ENCODE measurements at places on chromosomes 5 and 9.

GRCh38 chr5:79109527-79110492 is 1.8 kb upstream of the BHMT start:
- peak; percentile 44 for DNase-seq

DNA sequence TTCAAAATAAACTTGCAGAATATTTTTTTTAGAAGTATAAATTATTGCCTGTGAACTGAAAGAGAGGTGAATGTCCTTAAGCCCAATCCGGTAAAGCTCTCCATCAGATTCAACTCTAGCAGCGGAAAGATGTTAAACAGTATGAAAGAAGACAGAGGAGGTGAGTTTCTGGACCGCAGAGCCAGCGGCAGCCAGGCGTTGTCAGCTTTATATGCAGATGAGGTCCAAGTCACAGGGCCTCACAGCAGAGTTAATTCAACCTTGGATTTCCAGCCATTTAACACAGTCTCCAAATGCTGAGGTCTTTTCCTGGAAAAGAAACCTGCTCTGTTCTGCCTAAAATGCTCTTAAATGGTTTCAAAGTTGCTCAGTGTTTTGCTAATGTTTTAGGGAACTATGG is 75.5 kb downstream of the OTULIN start:
- DNase-seq = no peak

GRCh38 chr5:53997736-53998627 is 312.4 kb downstream of the ARL15 start:
- DNase-seq = no peak

- peak; percentile 32 for DNase-seq
Observed at GRCh38 chr5:159441441-159441840, 111.2 kb upstream of the IL12B start.

- DNase-seq = no peak
Observed at GRCh38 chr5:178123966-178124925, 6.6 kb upstream of the RMND5B start.

GRCh38 chr9:85639675-85640186 is 102.0 kb downstream of the AGTPBP1 start:
- DNase-seq = no peak

- no peak for DNase-seq
Observed at GRCh38 chr9:98018347-98018746, 35.2 kb downstream of the ANP32B start.

DNA sequence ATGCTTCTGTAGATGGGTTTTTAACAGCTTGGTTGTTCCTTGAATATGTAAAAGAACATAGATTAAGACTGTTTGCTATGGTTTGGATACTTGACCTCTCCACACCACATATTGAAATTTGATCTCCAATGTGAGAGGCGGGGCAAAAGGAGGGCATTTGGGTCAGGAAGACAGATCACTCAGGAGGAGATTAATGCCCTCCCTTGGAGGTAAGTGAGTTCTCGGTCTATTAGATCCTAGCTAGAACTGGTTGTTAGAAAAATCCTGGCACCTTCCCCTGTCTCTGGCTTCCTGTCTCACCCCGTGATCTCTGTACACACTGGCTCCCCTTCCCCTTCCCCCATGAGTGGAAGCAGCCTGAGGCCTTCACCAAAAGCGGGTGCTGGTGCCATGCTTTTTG is 281.1 kb upstream of the ANKRD55 start:
- DNase-seq = peak; percentile 27

GRCh38 chr5:93273176-93273575 is 307.8 kb downstream of the NR2F1-AS1 start:
- DNase-seq = no peak

DNA sequence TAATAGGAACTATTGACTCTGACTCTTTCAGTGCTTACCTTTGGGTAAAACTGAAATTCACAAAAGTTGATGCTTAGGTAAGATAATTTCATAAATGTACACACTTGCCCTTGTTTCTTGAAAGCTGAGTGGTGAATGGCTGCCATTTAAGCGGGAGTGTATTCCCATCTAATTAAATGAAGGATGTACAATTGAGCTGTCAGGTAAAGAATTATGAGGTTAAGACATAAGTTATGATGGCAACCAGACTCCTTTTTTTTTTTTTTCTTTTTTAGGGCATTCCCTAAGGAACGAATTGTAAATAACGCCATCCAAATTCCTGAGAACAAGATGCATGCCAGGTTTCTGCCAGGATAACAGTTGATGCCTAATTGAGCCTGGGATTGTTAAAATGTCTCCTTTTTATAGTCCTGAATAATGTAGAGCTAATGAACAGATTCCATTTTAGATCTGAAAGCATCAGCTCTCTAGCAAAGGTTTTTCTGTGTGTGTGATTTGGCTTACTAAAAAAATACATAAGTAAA is 199.7 kb downstream of the ISL1 start:
- no peak for DNase-seq

- no peak for DNase-seq
Observed at GRCh38 chr5:88886252-88886651, 3.3 kb upstream of the MEF2C start.
